Stimulated activated CD8-positive, alpha-beta memory T cell treated with anti-CD3 and anti-CD28 coated beads, Interleukin-4, amount 100 ng/mL, for 1 hour (primary cell): ENCODE measurements at places on chromosomes 7 and 10.
A peak's percentile ranks its signal among the peaks of the same experiment; 100 is the strongest.

DNA sequence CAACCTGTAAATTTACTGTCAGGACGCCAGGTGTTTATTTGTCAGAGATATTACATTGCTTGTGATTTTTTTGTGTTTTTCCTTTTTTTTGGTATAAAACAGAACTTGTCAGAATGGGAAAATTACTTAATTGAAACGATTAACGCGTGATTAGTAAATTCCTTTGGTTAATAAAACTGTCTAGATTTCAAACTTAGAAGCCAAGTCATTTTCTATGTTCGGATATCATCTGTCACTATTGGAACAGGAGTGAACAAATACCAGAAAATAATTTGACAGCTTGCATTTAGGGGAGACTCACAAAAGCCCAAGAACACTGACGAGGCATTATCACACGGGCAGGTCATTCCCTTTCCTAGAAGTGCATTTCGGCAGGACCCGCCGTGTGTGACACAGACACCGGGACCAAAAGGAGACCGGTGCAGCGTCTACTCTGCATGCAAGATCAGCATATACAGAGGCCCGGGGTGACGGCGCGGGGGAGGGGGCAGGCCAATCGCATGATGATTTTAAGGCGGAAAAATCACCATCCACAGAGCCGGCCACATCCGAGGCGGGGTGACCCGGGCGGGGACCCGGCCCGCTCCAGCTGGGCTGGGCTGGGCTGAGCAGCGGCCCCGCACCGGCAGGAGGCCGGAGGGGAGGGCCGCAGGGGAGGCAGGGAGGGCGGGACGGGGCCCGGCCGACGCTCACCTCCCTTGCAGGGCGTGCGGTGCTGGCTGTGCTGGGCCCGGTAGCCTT, 841 bp downstream of the GLUD1 start:
- DNase-seq, result peak; percentile 21

- no peak for DNase-seq
Measured at GRCh38 chr10:59905066-59905730, 1.2 kb downstream of the CCDC6 start.

DNA sequence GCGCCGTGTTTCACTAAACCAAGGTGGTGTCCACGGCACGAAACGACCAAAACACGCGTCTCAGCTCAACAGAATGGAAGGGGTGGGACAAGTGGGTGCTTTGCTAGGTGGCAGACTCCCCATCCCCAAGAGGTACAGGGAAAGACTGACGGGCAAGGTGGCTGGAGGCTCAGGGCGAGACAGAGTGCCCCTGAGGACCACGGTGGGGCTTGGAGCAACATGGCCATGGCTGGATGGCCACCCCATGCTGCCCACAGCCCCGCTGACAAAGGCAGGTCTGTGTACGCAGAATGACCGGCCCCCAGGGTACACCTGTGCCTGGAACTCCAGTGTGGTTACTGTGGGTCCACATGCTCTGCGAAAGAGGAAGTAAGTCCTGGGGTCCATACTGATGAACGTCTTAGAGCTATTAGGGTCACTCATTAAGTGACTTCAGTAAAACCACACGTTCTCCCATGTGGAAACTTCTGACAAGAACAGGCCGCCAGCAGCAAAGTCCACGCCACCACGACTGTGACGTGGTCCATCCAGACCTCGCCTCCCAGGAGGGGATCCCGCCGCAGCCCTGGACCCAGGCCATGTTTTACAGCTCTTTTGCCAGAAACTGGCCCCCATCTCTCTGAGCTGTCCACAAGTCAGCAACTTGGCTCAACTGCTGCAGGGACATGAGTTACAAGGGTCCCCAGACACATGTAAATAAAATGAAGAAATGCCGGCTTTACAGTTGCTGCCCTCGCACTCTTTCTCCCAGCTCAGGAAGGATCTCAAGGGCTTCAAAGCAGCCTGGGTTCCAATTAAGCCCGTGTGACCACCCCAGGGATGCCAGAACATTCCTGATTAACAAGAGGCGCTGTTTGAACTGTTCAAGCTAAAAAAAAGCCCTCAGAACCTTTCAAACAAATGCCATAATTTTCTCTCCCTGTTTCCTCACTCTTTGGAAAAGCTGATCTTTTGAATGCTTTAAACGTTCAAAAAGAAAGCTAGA, 66.8 kb downstream of the MAD1L1 start:
- DNase-seq, result no peak

- no peak for DNase-seq
Measured at GRCh38 chr10:9238041-9238440, 1183.6 kb downstream of the GATA3 start.

DNA sequence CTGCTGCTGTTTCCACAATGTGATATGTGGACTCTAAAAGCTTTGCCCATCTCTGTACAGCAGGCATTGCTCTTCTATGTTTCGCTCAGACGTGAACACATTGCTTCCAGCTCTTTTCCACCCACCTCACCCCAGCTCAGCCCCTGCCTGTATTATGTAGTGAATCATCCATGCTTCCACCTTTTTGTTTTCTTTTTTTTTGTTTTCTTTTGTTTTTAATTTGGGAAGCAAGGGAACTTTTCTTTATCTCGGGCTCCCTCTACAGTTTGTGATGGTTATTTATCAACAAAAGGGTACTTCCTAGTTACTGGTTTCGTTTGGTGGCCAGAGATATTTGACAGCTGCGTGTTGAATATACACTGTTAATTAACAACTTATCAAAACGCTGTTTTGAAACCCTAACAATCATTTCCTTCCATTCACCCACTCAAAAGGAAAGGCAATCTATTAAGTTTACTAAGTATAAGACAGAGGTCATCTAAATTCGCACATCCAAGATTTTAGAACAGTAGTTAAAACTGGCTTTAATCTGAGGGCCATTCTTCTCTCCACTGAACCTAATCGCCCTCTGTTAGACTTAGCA, 127.9 kb upstream of the STK17A start:
- no peak for DNase-seq
